ENCODE measurements at places on chromosomes 5 and 9.
A peak's percentile ranks its signal among the peaks of the same experiment; 100 is the strongest.

GRCh38 chr5:160649304-160649703 is 202.7 kb downstream of the ATP10B start:
- DNase-seq: peak; percentile 37

DNA sequence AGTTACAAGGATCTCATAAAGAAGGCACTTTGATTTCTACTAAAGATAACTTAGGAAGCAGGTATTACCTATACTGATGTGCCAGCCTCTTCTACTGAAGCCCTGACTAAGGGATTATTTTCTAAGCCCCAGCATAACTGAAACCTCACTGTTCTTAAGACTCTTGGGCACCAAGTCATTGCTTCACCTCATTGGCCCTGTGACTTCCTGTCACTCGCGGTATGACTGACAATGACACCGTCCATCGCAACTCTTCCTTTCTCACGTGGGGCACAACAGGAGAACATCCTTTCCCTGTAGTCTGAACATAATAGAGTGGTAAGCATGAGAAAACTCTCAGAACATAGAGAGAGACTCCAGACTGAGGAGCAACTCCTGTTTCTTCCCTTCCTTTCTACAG is 6.4 kb downstream of the OR2V2 start:
- no peak for DNase-seq

GRCh38 chr5:151917904-151918303 is 6.7 kb downstream of the GLRA1 start:
- DNase-seq: no peak

DNA sequence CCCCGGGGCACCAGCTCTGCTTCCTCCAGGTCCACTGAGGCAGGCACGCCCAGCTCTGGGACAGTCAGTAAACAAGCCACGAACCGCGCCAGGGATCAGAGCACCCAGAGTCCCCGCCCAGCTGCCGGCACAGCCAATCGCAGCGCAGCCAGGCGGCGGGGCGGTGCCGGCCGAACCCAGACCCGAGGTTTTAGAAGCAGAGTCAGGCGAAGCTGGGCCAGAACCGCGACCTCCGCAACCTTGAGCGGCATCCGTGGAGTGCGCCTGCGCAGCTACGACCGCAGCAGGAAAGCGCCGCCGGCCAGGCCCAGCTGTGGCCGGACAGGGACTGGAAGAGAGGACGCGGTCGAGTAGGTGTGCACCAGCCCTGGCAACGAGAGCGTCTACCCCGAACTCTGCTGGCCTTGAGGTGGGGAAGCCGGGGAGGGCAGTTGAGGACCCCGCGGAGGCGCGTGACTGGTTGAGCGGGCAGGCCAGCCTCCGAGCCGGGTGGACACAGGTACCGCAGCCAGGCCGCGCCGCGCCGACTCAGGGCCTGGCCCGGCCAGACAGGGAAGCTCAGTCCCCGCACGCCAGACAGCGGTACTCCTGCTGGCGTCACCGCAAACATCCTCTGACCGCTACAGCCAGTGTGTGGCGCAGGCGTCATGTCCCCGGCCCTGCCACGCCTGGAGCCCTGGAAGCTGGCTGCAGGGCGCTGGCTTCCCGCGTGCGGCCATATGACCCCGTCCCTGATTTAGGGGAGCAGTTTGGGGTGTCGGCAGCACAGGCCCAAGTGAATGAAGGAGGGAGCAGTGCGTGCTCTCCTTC is at the start of gene CTSL:
CTSL (plus strand) TSS at position 220 of the 810 bp plus-strand sequence. CDS start 1,485 bp downstream, outside the sequence.
- peak; percentile 90 for DNase-seq

GRCh38 chr5:115962565-115963402 is 509 bp downstream of the LVRN start:
- DNase-seq: peak; percentile 4

GRCh38 chr5:122415030-122415800 is 103.2 kb downstream of the SNCAIP start:
- DNase-seq: peak; percentile 81

GRCh38 chr5:113084402-113085083 is 107.9 kb downstream of the DCP2 start:
- DNase-seq: no peak

- DNase-seq: no peak
Observed at GRCh38 chr5:531101-531748, 7.0 kb upstream of the SLC9A3 start.

GRCh38 chr5:91690921-91691320 is 307.8 kb upstream of the ARRDC3 start:
- no peak for DNase-seq

DNA sequence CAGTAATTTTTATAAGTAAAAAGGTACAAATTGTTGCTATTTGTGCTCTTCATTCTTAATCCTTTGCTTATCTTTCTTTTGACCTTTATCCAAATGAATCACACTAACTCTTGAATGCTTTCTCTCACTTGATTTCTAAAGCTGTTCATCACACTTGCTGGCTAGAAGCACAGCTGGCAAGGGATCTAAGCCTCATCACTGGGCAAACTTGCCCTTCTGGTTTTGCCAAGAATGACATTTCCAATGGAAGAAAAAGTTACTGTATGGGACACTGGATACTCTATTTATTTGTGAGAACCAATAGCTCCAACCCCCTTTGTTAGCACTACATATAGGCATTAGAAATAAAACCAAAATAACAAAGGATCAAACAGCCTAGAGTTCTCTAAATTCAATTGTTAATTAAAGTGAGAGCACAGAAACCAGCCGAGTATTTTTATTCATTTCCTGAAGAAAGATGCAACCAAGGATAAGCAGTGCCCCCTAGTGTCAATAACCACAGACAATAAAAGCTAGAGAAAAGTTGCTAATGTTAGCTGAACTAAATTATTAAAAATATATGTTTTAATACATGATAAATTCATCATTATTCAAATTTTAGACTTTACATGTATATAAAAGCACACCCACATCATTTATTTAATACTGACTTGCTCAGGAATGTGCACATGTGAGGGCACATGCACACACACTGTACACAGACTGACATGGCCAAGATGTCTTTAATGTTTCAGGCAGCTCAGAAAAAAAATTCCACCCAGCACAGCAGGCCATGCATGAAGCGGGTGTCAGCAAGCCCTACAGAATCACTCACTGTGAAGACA is 59.8 kb upstream of the POU5F2 start:
- DNase-seq: peak; percentile 81

- no peak for DNase-seq
Observed at GRCh38 chr9:31304576-31304975, 1079.9 kb upstream of the ACO1 start.

DNA sequence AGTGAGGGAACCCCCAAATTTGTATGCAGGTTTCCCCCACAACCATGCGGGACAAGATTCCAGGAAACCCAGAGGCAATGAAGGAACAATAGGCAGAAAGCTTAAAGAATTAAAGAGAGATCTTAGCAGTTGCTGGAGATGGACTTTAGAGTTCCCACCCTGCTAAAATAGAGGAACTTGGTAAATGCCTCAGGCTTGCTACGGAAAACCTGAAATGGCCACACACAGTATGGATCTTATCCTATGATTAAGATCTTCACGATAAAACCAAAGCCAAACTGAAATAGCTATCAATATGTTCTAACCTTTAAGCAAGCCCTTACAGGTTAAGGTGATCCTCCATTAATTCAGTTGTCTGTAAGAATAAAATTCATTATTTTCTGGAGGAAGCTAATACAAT is 148.3 kb downstream of the RANBP17 start:
- peak; percentile 6 for DNase-seq

- no peak for DNase-seq
Observed at GRCh38 chr5:143893638-143894037, 81.7 kb downstream of the HMHB1 start.

DNA sequence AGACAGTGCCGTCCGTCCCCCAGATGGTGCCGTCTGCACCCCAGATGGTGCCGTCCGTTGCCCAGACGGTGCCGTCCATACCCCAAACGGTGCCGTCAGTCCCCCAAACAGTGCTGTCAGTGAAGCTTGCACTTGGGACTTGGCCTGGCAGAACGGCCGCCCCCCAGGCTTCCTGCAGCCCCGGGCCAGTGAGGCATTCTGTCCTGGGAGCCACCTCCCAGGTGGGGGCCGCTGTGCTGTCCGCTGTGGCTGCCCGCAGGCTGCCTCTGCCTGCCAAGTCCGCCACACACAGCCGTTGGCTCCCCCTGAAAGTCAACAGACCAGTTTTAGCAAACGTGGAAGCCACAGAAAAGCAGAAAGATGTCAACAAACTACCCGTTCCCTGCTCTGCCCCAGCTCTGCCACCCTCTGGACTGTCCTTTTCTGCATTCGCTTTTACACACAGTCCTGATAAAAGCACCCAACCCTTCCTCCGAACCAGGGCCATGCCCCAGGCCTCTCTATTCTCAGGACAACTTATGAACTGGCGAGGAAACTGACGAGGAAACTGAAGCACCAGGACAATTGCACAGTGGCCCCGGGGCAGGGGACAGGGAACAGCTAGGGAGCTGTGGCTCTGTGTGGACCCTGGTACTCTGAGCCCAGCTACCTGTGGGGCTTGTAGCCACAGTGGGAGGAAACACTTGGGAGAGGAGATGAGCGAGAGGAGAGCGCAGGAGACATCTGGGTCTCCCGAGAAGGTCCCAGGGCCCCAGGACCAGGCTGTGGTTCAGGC is 39.6 kb upstream of the RXRA start:
- DNase-seq: peak; percentile 47

All from hematopoietic multipotent progenitor cell treated with erythropoietin and hydrocortisone succinate and interleukin-3 and kit ligand, for 6 days (in vitro differentiated cells).